ENCODE measurements at places on chromosomes 11 and 22.

GRCh38 chr22:41841085-41841712 is 8.3 kb downstream of the SREBF2 start:
- DNase-seq = no peak

DNA sequence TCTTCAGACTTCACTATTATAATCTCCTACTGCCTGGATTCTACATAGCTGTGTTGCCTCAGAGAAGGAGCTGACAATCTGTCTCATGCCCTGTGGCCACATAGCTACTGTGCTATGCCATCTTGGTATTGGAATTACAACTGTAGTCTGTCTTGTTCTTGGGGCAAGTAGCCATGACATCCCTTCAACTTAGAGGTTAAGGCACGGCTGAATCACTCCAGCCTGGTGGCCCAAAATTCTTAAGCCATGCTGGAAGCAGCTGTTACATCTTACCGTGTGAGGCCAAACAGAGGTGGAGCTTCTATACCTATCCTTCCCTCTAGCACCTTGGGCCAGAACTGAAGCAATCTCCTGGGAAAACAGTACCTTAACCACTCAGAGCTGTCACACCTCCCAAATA is 14.8 kb downstream of the CARD18 start:
- no peak for DNase-seq

GRCh38 chr11:32529994-32530588 is 53.5 kb upstream of the EIF3M start:
- no peak for DNase-seq

DNA sequence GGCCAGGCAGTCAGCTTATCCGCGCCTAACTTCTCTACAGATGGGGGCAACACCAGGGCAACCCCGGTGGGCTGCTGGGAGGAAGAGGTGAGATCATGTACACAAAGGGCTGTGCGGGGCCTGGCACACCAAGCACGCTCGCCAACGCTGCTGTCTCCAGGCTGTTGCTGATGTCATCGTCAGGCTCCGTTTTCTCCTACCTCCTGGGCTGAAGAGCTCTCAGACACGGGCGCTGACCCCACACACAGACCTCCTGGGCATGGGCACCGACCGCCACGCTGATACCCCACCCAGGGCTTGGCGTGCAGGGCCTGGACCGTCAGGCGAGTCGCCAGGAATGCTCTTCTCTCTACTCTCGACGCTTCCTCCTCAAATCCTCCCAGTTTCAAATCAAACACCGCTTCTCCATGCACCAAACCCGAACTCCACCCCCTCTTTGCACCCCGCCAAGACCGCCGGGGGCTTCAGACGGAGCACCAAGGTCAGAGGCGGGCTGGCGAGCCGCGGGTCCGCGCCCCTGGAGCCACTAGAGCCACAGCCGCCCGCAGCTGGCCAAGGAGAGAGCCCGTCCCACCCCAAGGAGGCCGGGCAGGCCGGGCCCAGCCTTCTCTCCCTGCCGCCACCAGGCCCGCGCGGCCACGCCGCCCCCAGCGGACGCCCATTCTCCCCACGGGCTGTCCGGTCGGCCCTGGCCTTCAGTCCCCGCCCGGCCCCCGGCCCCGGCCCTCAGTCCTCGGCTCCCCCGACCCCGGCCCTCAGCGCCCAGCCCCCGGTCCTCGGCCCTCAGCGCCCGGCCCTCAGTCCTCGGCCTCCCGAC is 772 bp downstream of the SBF1 start:
- peak; percentile 47 for DNase-seq

GRCh38 chr22:24037851-24038765 is 27.0 kb downstream of the CABIN1 start:
- DNase-seq = no peak

DNA sequence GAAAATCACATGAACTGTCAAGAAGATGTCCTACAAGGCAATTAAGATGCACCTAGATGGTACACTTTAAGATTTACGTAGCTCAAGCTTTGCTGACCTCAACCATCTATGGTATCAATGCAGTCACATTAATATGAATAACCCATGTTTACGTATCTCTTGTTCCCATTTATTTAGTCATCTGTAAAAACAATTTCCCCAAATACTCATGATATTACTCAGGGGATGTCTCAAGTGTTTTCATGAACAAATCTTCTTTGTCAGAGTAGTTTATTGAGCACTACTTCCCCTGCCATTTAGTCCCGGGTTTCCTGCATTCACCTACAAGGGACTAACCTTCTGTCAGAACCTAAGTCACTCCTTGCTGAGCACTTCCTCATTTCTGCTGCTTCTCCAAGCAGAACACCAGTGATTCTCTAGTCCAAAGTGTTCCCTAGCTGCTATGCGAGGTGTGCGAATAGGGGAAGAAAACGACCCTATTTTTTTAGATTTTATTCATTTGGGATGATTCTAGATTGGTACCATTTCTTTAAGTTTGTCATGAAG is 554.3 kb upstream of the LRRC4C start:
- DNase-seq = no peak

DNA sequence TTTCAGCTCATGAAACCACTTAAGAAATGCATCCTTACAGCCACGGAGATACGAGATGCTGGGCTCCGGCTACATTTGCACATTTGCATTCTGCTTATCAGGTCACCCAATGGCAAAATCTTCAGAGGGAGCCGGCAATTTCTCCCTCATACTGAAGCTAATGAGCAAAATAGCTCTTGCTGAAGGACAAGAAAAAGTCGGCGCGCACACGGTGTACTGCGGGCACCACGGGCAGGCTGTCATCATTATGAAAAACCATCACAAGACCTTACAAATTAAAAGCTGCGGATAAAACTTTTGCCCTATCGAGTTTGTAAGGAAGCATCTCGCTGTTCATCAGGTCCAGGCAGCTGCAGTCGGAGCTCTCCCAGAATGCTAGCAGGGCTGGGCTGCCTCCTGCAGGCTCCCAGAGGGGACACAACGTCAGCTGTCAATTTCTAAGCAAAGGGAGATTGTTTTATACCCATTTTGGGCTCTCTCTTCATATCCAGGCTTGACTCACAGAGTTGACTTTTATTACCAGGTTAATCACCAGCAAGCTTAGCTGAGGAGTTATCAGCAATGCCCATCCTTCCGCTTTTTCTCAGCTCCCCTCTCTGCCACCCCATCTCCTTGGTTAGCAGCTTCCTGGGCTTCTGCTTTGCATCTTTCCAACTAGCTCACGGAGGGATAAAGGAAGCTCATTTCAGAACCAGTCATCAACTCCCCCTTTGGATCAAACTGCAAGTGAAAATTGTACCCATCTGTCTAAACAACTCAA is 375.1 kb downstream of the OPCML start:
- DNase-seq = no peak

DNA sequence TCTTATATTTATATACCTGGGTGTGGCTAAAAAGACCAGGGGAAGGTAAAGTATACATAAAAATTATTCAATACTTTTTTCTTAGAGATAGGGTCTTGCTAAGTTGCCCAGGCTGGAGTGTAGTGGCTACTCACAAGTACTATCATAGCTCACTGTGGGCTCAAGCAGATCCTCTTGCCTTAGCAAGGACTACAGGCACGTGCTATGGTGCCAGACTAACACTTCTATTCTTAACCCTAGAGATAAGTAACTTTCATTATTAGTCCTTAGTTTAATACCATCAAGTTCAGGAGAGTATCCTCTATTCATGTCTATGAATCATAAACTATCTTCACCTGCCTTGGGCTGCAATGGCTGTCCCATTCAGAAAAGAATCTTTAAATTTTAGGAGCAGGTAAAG is 11.9 kb downstream of the FCHSD2 start:
- DNase-seq = no peak

DNA sequence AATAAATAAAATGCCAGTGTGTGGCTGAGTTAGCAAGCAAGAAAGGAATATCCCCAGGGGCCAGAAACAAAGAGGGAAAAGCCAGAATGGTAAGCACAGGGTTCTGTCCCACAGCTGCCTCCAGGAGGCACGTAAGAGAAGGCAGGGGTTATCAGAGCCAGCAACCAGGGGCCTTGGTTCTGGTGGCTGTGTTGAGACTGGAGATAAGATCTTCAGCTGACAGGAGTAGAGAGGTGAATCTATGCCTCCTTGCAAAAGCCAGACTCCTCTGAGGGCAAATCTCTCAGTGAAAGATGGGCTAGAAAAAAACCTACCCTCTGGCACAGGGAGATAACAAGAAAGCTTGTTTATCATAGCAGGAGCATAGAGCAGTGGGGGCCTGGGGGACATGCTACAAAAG is 29.8 kb upstream of the NFAM1 start:
- DNase-seq = no peak

GRCh38 chr22:22352371-22352999 is 107.9 kb downstream of the VPREB1 start:
- no peak for DNase-seq

GRCh38 chr11:67463186-67463585 is 5.9 kb downstream of the TMEM134 start:
- DNase-seq = no peak

DNA sequence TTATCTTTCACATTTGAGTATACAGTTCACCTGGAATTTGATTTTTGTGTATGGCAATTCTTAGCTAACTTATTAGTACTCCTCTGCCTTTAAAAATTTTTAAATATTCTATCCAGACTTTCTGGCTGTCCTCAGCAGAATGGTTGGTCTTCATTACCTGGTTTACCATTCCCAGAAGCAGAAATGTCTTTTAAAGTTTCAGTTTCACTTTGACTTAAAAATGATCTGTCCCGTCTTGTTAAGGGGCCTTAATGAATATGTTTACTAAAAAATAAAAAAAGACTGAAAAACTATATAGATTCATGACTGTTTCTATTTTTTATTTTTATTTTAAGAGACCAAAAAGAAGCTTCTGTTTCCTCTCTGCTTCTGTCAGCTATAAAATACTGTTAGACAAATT is 70.5 kb upstream of the TNRC6B start:
- peak; percentile 32 for DNase-seq

DNA sequence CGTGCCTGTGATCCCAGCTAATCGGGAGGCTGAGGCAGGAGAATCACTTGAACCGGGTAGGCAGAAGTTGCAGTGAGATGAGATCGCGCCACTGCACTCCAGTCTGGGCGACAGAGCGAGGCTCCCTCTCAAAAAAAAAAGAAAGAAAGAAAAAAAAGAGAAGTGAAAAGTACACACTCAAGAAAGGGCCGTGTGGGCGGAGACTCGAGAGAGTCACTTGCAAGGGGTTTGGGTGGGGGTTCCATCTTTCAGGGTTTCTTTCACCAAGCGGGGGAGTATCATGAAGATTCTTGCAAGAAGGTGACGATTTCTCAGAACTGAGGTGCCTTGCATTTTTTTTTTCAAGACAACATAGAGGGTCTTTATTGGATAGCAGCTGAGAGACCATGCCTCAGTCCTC is 4.0 kb upstream of the IFITM5 start:
- DNase-seq = no peak

GRCh38 chr11:11356842-11357241 is 3.8 kb upstream of the CSNK2A3 start:
- DNase-seq = no peak

GRCh38 chr11:13115380-13115675 is 106.2 kb downstream of the RASSF10 start:
- DNase-seq = no peak

- DNase-seq = no peak
Measured at GRCh38 chr11:129242855-129243254, 50.7 kb upstream of the ARHGAP32 start.

DNA sequence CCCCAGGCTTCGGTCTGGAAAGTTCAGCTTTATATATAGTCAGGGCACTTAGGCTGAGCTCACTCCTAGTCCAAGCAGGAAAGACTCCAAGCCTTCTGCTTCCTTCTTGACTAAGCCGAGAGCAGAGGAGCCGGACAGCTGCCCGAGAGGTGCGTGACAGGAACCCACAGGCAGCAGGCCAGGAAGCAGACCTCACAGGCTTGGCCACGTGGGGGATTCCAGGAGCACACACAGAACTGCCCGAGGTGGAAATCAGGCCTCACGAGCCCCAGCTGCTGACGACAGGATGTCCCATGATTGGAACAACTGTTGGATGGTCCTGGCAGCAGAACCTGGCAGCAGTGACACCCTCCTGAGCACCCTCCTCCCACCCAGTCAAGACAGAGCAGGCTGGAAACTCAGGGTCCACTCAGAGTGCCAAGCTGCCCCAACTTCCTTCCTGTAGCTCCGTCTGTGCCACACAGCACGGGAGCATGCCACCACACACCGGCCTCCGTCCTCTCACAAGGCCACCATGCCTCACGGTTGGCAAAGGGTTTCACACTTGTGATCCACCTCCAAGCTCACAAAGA is 5.4 kb downstream of the PLA2G6 start:
- DNase-seq = no peak

GRCh38 chr11:131584785-131585592 is 214.6 kb downstream of the NTM start:
- no peak for DNase-seq

- no peak for DNase-seq
Measured at GRCh38 chr11:10225553-10225952, 68.5 kb downstream of the SBF2 start.

GRCh38 chr11:117613521-117613920 is 183.5 kb downstream of the DSCAML1 start:
- DNase-seq = no peak

DNA sequence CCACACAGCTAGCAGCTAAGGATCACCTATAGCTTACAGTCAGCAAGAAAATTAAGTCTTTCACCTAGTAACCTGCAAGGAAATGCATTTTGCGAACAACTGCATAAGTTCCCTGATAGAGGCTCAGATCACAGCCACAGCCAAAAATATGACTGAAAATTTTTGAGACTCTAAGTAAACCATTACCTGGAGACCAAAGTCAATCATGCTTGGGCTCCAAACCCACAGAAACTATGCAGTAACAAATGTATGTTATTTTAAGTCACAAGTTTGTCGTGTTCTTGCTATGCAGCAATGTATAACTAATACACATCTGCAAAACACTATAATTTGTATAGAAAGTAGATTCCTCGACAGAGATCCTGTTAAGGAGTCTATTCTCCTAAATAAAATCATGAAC is 1025.7 kb upstream of the RAG2 start:
- DNase-seq = no peak

DNA sequence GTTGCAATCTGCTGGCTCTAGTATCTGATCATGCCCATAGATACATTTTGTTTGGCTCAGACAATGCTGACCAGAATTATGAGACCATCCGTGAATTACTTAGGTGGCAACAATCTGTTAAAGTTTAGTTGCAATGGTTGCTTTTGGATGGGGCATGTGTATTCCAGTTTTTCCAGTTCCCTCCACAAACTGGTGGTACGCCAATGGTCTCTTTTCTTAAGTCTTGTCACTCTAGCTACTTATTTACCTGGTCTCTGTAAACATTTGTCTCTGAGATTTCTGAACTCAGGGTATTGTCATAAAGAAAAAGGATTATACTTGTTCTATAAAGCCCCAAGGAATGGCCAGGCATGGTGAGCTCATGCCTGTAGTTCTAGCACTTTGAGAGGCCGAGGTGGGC is 65.9 kb downstream of the PGR start:
- no peak for DNase-seq

- peak; percentile 95 for DNase-seq
Measured at GRCh38 chr22:36853407-36854099, 7.3 kb upstream of the NCF4 start.

GRCh38 chr11:66844496-66845142 is 1.4 kb downstream of the RCE1 start:
- no peak for DNase-seq

- no peak for DNase-seq
Measured at GRCh38 chr22:17893900-17894535, 119.7 kb upstream of the BID start.
